ENCODE measurements at places on chromosomes 16 and 17.

- no peak for DNase-seq
Observed at GRCh38 chr17:76473541-76473985, 6.2 kb downstream of the AANAT start.

DNA sequence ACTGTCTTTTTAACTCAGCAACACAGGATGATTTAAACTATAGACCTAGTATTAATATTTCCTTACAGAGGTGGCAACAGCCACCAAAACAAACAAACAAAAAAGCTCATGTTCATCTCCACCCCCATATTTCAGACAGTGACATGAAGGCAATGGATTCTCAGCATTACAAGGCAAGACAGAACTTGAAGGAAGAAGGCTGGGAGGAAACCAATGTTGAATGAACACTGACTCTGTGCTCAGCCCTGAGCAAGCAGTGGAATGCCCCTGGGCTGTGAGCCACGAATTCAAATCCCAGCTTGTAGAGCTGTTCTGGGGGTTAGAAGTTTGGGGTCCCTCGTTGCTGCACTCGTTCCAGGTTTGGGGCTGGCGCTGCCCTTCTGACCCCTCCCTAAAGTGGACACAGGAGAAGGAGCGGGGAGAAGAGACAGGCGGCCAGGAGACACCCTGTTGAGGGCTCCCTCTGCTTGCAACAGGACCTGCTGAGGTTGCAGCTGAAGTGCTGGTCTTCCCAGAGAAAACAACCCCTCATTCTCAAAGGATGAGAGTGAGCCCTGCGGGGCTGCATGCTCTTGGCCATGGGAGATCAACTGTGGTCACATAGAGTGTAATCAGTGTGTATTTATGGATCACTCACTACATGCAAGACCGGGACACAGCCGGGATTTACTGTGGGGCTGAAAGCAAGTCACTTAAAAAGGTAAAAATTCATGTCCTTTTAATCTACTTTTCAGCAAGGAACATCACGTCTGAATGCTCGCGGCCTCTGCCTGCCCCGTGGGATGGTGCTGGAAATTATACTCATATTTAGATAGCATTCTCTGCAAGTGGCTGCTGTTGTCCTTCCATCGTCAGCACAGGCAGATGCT lies 34.3 kb downstream of the MYH3 start:
- no peak for DNase-seq

- no peak for DNase-seq
Observed at GRCh38 chr16:17476414-17477259, 5.9 kb upstream of the XYLT1 start.

DNA sequence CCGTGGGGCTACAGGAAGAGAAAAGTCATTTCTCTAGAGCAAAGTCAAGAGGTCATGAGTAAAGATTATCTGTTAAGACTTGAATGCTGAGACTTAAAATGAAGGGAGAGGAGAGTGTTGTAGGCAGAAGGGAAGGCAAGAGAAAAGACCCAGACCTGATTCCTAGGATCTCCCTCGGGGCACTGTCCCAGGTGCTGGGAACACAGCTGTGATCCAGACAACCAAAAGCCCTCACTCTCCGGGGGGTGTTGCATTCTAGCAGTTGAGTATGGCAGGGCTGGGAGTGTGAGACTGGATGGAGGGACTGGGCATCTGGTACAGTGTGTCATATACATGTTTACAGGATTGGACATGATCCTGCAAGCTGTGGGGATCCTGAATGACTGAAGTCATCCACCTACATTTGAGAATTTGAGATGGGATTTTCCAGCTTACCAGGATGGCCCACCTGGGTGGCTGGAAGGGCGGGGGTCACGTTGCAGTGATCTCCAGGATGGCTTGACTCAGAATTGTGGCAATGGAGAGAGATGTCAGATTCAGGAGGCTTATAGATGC lies 29.1 kb downstream of the ARSG start:
- no peak for DNase-seq

DNA sequence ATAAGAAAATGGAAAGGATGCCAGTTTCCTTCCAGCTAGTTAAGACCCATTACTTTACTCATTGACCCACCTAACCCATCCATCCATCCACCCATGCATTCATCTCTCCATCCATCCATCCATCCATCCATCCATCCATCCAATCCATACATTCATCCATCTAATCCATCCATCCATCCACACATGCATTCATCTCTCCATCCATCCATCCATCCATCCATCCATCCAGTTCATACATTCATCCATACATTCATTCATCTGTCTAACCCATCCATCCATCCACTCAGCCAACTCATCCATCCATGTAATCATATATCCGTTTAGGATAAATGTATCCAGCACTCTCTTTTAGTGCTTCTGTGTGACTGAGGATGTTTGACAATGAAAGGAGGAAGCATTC lies 178.8 kb upstream of the CACNG3 start:
- DNase-seq, result no peak

- DNase-seq, result no peak
Observed at GRCh38 chr16:81975637-81976036, 35.6 kb downstream of the SDR42E1 start.

- DNase-seq, result no peak
Observed at GRCh38 chr16:4403133-4403949, 13.1 kb downstream of the CORO7 start.

DNA sequence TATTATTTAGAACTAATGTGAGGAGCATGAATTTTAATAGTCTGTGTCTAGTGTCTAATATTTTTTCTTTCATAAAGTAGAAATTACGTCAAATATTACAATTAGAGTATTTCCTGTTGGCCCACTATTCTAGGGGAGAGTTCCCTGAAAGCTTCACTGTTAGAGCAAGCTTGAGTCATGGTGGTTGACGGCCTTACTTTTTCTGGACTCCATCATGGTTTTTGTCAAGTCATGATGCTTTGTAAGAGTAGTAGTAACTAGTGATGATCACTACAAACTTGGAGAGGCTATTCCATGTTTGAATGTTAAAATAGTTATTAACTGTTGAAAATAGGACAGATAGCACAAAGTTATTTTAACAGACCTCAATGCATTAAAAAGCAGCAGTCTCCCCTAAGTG lies 1.7 kb downstream of the PSMD11 start:
- DNase-seq, result no peak

All from stimulated activated CD8-positive, alpha-beta memory T cell treated with anti-CD3 and anti-CD28 coated beads, Interleukin-2, amount 100 ng/mL, for 1 hour (primary cell).